ENCODE measurements at places on chromosomes 11 and 22.

GRCh38 chr11:114284021-114284420, 12.2 kb upstream of the NNMT start:
- no peak for DNase-seq

- DNase-seq: no peak
Measured at GRCh38 chr11:33530815-33531214, 169.8 kb downstream of the C11orf91 start.

GRCh38 chr11:70470127-70470526, 71.8 kb downstream of the CTTN start:
- DNase-seq: no peak

GRCh38 chr11:7639643-7640025, 33.7 kb downstream of the CYB5R2 start:
- DNase-seq: no peak

DNA sequence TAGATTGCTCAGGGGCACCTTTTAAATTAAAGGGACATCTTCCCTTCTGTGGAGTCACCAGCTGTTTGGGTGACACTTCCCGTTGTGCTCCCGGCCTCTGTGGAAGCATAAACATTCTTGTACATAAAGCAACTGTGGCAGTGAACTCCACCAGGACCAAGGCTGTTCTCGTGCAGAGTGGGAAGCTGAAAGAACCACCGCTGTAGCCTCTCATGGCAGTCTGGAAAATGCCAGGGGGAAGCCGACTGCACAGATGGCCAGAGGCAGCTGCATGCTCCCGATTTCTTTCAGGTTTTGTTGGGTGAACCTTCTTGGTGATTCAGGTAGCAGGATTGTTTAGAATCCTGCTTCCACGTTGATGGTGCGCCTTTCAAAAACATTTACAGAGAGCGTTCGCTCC, 10.3 kb downstream of the UBASH3B start:
- DNase-seq: no peak

- DNase-seq: no peak
Measured at GRCh38 chr22:35840302-35840739, 122.6 kb downstream of the APOL5 start.

DNA sequence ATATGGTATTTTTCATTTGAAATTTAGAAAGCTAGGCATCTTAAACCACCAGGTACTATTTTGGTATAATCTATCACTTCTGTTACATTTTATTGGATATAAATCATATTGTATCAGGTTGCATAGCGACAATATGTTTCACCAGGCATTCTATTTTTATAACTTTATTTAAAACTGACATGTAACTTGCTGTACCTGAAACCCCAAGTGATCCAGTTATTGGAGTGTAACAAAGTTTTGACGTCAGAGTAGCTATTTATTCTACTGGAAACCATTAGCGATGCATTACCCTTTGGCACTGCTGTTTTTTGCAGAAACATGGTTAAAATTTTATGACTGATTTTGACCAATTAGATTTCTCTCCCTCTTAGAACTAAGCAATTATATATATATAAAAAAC, 160.7 kb downstream of the METTL15 start:
- DNase-seq: no peak

- DNase-seq: no peak
Measured at GRCh38 chr11:16001044-16001568, 355.2 kb downstream of the SOX6 start.

DNA sequence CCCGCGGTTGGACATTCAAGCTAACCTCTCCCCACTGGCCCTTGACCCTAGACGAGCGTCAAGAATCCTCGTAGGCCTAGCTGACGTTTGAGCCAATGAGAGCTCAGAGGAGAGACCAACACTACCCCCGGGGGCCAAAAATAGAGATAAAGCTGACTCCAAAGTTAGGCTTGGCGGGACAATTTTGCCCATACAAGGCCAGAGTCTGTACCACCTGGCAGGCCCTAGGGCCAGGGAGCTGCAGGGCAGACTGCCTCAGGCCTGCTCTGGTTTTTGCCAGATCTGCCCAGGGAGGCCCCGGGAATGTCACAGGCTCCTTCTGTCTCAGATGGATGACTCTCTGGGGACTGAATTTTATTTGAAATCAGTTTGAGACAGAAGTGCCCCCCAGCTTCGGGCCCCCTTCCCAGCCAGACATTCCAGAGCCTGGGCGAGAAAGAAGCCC, 40.8 kb upstream of the ACCSL start:
- DNase-seq: no peak

DNA sequence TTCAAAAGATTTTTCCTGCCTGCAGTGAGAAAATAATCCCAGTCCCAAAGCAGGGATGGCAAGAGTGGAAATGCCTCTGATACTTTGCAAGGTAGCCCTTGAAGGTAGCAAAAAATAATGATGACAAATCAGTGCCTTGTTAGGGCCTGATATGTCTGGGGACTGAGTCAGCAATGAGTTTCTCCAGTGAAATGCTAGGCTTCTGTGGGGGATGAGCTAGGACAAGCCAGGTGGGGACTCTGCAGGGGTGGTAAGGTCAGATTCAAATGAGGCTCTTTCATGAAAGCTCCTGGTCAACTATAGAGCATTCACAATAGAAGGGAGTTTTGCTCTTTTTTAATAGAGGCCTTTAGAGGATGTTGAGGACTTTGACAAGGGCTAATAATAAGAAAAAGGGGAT, 77.7 kb downstream of the ME3 start:
- no peak for DNase-seq

DNA sequence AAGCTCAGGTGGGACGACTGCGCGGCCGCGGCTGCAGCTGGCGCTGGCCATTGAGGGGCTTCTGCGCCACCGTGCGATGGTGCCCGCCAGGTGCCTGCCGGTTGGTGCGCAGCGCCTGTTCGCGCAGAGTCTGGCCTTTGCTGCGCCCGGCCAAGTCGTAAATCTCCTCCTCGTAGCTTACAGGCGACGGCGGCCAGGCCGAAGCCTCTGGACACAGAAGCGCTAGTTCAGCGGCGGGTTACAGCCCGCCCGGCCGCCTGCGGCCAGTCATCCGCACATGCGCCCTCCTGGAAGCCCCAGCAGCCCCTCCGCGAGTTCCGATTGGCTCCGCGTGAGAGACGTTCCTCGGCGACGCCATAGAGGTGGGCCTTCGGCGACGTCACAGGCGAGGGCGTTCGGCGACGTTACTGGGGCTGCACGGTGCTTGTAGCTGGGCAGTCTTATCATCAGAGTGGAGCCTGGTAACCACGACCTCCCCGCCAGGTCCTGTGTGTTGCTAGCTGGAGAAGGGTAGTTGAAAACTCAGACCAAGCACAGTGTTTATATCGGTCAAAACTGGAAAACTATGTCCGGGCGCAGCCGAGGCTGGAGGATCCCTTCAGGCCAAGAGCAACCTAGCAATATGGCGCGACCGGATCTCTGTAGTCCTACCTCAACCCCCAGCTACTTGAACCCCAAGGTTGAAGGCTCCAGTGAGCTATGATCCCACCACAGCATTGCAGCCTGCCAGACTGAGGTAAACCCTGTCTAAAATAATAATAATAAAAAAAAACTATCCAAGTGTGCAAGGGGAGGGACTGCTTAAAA, 265.7 kb downstream of the OR4C45 start:
- DNase-seq: no peak

GRCh38 chr11:65503949-65504673, 5.3 kb downstream of the MALAT1 start:
- no peak for DNase-seq

Measured in stimulated activated CD4-positive, alpha-beta T cell treated with anti-CD3 and anti-CD28 coated beads, Interleukin-1b, Interleukin-23, amount 100 ng/mL, for 48 hours (primary cell).